ENCODE measurements at places on chromosomes 6 and 20.

- no peak for DNase-seq
Observed at GRCh38 chr6:152463164-152463563, 174.0 kb downstream of the SYNE1 start.

DNA sequence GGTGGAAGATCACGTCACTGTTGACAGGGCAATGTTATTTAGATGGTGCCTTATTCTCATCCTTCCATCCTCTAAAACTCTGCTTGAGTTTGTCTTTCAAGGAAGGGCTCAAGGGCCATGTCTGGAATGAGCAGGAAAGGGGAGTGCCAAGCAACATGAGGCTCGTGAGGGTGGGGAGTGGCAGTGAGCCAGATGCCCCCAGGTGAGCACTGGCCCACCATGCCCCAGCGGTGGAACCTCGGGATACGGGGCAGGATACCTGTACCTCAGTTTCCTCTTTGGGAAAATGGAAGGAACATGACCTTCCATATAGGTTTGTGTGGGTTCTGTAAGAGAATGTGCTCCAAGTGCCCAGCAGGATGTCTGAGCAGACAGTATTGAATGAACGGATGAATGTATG, 337.4 kb downstream of the TAF4 start:
- DNase-seq: no peak

DNA sequence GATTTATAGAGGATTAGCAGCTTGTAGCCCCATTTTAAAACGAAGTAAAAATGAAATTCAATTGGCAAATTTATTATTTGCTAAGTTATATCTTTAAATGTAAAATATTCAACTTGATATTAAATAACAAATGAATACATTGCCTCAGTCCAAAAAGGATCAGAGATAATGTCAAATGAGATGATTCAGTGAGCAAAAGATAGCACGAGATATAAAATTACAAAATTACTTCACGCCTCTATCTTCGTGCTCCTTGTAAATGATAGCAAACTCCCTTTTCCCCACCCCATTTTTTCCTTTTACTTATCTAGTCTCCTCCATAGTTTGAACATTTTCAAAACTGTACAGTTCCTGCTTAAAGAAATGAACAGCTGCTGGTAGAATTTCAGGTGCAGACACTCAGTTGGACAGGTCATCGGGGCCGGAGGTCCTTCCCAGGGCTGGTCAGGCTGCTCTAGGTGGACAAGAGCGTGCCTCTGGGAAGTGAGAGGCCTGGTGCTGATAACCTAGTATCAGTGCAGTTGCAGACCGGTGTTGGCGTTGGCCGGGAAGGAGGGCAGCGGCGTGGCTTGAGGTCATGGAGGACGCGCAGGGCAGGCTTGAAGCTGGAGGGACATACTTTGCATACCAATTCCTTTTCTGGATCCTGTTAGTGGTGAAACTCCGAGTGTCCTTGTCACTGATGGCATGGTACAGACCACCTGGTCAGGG, 83.9 kb downstream of the CDC5L start:
- no peak for DNase-seq

- DNase-seq: no peak
Observed at GRCh38 chr20:17895641-17896171, 72.9 kb downstream of the SNX5 start.

GRCh38 chr6:114058435-114058834, 87.5 kb upstream of the HDAC2 start:
- no peak for DNase-seq

Data from GM04503 (cell line).